Fibroblast of skin of left biceps (primary cell): ENCODE measurements at places on chromosomes 1 and 21.
A peak's percentile ranks its signal among the peaks of the same experiment; 100 is the strongest.

DNA sequence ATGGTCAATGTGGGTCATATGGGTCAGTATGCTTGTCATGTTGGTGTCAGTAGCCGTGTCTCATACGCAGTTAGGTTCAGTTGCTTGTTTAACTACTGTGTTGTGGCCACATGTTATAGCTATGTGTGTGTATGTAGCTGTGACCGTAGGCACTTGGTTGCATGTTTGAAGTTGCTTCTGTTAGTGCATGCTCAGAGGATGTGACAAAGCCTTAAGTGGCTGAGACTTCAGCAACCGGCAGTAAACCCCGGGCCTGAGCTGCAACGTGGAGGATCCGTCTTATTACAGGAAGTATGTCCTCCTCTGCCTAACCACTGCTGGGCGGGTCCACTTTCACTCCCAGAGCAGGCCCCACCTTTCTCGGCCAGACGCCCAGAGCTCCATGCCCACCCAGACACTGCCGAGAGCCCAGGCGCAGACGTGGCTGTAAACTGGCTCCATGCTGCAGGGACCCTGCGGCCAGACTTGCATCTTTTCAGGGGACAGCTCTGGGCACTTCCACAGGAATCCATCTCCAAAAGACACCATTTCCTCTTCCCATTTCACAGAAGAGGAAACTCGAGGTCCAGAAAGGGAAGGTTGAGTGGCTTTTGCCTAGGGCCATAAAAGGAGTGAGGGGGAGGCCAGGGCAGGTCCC lies 2.2 kb downstream of the TCEA3 start:
- no peak for DNase-seq

GRCh38 chr1:201906336-201906735 lies 17.6 kb downstream of the SHISA4 start:
- DNase-seq, result no peak

DNA sequence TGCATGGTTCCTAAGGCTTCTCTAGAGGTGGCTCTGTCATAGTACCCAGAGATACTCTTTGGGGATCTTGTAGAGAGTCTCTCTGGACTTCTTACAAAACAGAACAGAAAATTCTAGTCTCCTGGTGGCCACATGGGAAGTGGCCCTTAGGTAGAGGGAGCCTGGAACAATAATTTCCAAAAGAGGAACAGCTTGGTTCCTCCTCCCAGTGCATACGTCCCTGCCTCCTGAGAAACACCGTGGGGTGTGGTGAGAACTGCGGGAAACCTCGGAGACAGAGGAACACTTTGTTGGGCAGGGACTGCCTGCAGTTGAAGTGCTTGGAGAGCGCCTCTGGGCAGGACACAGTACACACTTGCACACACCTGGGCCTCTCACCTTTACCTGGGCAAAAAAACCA lies 38.8 kb upstream of the EPHA8 start:
- no peak for DNase-seq

DNA sequence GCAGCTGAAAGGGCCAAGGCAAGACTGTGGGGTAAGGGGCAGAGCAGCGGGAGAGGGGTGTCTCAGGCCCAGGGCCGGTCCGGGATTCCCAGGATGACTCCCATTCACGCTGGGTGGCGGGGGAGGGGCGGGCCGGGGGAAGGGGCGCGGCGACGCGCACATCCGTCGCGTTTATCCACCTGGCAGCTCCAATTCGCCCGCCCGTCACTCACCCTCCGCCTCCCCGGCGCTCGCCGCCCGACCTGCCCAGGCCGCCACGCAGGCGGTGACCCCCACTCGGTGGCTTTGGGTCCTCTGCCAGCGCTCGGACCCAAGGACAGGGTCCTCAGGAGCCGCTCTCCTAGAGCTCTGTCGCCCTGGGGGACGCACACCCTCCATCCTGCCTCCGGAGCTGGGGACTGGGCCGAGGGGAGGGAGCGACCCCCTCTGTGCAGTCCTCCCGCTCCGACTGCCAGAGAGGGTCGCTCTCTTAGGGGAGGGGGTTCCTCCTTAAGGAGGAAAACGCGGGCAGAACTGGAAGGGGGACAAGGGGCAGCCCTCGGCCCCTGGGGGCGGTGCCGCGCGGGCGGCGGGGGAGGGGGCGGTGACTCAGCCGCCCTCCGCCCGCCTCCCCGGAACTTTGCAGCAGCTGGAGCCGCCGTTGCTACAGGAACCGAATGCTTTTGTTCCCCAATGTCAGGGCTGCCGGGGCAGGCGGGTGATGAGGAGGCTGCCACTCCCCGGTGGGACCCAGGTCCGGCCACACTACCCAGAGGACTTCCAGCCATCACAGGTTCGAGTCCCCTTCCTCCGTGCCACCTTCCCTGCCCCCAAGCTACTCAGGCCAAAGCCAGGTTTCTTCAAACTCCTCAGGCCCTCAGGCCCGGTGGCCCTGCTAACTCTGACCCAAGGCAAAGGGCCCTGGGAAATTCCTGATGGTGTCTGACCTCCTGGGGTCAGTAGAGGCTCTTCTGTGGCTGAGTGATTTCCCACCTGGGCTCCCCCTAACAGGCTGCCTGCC lies 3.4 kb downstream of the ADGRB2 start:
- DNase-seq, result peak; percentile 27

GRCh38 chr1:17935230-17935629 lies 172.4 kb upstream of the IGSF21 start:
- DNase-seq, result no peak

DNA sequence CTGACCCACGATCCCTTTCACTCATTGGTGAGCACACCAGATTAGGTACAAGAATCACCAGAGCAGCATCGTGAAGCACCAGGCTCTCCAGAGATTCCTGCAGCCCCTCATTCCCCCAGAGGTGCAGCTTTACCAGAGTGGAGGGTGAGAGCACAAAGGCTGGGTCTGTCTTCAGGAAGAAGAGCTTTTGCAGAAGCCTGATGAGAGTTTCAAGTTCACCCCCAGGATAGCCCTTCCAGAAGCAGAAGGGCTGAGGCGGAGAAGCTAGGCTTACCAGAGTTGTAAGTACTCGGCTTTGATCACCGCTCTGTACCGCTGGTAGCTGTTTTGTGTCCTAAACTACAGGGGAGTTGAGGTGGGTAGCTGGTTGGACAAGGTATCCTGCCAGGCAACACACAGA lies 3.1 kb downstream of the TSSK3 start:
- no peak for DNase-seq

DNA sequence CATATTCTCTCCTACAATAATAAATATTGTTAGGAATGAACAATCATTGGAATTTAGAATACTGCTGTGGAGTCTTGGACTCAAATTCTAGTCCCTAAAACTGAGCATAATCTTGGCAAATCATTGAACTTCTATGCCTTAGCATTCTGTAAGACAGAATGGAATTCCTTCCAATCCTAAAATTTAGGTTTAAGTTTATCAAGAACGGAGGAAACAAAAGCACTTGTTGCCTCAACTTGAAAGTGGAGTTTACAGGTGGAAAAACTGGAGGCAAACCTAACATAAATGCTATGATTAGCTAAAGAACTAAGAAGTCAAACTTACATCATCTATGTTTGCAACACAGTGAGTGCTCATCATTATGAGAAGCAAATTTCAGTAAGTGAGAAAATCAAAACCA lies 55.7 kb downstream of the BCL9 start:
- DNase-seq, result no peak

DNA sequence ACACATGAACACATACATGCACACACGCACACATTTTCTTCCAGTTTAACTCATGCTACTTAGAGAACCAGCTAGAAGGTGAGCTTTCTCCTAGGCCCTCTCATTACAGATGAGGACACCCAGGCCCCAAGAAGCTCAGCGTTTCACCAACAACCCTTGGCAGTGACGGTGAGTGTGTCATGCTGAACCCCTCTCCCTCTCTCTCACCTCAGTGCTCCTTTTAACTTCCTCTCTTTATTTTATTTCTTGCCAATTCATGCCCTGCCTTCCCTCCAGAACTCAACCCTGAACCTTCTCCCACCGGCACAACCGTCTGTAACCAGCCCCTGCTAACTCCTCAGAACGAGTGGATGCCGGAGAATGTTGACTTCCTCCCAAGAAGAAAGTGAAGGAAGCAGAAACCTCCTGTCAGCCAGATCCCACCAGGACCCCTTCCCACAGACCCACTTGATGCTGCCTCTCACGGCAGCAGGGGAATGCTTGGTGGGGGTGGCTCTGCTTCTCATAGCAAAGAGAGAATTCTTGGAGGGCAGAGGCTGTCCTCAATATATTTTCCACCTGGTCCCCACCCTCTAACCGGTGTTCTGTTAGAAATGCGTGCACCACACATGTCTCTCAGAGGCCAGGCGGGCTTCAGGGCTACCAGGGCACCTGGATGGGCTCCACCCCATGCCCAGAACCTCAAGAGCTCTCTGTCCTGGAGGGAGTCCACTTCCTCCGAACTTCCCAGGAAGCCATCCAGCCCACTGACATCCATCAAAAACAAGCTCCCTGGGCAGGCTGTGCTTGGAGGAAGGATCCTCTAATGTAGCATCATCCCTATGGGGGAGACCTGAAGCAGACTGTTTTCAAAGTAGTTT lies 134.0 kb downstream of the TOMM20 start:
- DNase-seq, result no peak

- DNase-seq, result no peak
These were observed 88.1 kb downstream of the BACH1 start for GRCh38 chr21:29386803-29387202.

- DNase-seq, result peak; percentile 39
These were observed 5.6 kb upstream of the LACTBL1 start for GRCh38 chr1:22978299-22978698.

DNA sequence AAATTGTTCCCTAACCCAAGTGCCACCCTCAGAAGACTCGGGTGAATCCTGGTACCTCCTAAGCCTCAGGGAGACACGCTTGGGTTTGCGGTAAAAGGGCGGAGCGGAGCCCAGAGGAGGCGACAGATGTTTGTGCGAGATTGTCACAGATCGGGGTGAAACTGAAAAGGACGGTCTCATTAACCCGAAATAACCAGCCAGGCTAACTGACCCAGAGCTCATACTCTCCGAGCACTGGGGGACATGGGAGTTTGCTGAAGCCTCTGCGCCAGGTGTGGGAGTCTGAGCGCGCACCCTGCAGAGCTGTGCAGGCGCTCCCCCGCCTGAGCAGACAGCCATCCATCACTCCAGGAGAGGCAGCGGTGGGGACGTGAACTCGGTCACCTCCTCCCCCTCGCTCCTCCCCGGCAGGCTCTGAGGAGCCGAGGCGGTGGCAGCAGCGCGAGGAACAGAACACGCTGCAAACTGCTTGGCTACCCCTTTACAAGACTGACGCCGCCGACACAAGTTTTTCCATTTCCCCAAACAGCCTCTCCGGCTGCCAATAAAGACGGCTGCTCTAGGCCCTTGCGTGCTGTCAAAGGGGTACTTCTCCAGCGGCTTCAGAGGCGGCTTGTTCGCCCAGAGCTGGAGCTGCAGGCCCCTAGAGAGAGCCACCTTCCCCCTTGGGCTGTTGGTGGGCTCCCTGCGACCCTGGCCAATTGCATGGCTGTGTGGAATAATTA lies 43.5 kb downstream of the RRAGC start:
- DNase-seq, result no peak

DNA sequence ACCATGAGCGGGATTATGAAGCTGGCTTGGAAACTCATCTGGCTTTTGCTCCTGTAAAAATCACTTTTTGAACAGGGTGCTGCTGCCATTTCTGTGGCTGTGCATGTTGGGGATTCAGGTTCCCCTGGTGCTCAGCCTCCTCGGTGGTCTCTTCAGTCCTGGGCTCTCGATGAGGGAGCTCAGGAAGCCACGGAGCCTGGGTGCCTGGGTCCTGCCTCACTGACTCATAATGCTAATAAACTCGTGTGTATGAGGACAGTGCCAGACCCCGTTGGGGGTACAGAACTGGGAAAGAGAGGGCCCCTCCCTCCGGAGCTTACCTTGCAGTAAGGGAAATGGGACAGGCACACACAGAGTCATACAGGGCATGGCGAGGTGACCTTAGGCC lies 5.8 kb downstream of the COQ8A start:
- DNase-seq, result no peak

GRCh38 chr1:89692601-89693521 lies 59.9 kb downstream of the LRRC8C start:
- DNase-seq, result no peak

- no peak for DNase-seq
These were observed 7.2 kb upstream of the PADI1 start for GRCh38 chr1:17197696-17198095.

- no peak for DNase-seq
These were observed 144.9 kb downstream of the FCRL5 start for GRCh38 chr1:157407367-157407766.

- DNase-seq, result no peak
These were observed 26.2 kb upstream of the CNN3 start for GRCh38 chr1:94953107-94953506.

DNA sequence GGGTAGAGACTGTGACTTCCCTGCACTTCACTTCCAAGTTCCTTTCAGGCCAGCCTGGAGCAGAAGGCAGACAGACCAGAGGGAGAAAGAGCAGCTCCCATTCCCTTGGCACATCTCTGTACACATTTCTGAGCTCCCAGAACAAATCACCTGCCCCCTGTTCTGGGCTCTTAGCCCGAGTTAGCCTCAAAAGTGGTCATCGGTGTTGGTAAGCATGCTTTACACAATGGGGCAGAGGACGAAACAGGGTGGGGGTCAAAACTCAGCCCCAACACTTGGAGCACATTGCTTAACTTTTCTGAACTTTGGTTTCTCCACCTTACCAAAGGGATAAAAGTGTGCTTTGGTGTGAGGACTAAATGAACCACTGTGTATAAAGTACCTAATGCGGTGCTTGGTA lies 98.7 kb downstream of the DAB1 start:
- no peak for DNase-seq
